Pancreas (tissue), 10 donors: ENCODE measurements at places on chromosomes 2 and 18. TPM values are rescaled to one million over a fixed set of nuclear protein-coding genes. Genes with fewer than 3 reads are reported as not detected.

GRCh38 chr2:75200140-75201096 is 1.1 kb upstream of the TACR1 start:
- H3K4me3 ChIP-seq, result peak overlapping the region; percentile 3
- H3K4me1 ChIP-seq, result peaks cover 18% of the 10 kb centered on the region
- H3K27ac ChIP-seq, result no peak overlapping the region
- DNase-seq, result peak; percentile 73

GRCh38 chr18:48827291-48828193 is 123.2 kb downstream of the SMAD7 start:
- no peaks in the 10 kb centered on the region for H3K4me1 ChIP-seq
- no peak overlapping the region for H3K27ac ChIP-seq
- no peak overlapping the region for H3K4me3 ChIP-seq
- H3K27me3 ChIP-seq, result no peaks in the 10 kb centered on the region
- DNase-seq, result peak; percentile 25

DNA sequence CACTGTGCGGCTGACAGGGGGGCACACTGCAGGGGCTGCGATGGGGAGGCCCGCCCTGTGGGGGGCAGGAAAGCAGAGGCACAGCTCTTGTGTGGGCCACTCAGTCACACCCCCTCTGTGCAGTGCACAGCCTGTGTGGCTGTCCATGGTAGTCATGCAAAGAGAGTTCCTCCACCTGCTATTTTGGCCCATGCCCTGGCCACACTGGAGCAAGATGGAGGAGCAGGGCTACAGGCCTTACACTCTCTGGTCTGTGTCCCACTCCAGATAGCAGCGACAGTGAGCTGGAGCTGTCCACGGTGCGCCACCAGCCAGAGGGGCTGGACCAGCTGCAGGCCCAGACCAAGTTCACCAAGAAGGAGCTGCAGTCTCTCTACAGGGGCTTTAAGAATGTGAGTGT is 28.5 kb upstream of the FAHD2A start:
- no peak overlapping the region for H3K27ac ChIP-seq
- H3K36me3 ChIP-seq, result no peaks in the 10 kb centered on the region
- no peak overlapping the region for H3K4me3 ChIP-seq
- no peaks in the 10 kb centered on the region for H3K4me1 ChIP-seq
- no peak for DNase-seq

The ADGRF3 gene
- total RNA-seq, result 0.53 TPM

DNA sequence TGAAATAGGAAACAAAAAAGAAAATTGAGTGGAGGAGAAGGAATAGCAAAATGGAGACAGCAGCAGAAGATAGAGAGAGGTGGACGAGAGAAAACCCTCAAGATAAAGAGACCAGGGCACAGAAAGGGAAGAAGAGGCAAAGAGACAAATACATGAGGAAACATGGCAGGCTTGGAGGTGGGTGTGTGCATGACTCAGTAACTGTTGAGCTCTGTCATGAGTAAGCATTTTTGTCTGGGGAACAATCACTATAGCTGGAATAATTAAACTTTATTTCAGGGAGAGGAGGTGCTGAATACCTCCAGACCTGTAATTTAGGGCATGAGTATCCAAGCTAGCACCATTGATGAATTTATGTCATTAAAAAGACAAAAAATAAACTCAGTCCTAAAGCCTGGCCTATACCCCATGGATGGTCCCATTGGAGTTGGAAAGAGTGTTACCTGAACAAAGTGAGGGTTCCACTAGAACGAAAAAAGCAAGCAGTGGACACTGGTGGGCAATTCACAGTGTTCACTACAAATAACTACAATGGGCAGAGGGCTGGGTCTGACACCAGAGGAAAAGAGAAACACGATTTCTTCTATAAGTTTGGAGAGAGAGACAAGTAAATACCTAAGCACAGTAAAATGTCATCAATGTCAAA is 145.5 kb downstream of the ADCYAP1 start:
- H3K36me3 ChIP-seq, result no peaks in the 10 kb centered on the region
- no peak overlapping the region for H3K27ac ChIP-seq
- DNase-seq, result no peak
- H3K4me1 ChIP-seq, result no peaks in the 10 kb centered on the region

DNA sequence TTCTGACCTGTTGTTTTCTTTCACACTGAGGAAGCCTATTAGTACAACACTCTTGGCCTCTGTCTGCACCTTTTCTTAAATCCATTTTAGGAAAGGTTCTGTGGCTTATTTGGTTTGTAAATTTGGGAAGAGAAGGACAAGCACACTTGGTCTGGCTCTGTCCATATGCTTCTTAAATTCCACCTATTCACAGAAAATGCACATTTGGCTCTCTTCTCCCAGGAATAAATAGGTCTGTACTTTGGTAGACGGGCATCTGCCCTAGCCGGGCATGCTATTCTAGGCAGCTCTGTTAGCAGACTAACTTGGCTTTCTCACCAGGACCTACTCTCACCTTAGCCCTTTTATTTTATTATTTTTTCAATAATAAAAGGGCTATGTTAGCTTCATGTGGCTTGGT is 1211.8 kb upstream of the SLC39A10 start:
- no peaks in the 10 kb centered on the region for H3K4me1 ChIP-seq
- no peaks in the 10 kb centered on the region for H3K27me3 ChIP-seq

The ACTG2 gene
- 0.31 TPM for total RNA-seq

GRCh38 chr18:31778391-31778950 is 17.8 kb upstream of the SLC25A52 start:
- no peak overlapping the region for H3K4me3 ChIP-seq
- no peaks in the 10 kb centered on the region for H3K4me1 ChIP-seq

The LRRC30 gene
- not detected for total RNA-seq

DNA sequence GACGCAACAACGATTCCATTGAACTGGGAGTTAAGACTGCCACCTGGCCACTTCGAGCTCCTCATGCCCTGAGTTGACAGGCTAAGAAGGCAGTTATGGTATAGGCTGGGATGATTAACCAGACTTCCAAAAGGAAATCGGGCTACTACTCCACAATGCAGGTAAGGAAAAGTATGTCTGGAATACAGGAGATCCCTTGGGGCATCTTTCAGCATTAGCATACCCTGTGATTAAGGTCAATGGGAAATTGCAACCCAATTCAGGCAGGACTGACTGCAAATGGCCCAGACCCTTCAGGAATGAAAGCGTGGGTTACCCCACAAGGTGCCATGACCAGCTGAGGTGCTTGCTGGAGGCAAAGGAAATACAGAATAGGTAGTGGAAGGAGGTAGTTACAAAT is 19.1 kb downstream of the CHRNA1 start:
- no peaks in the 10 kb centered on the region for H3K27me3 ChIP-seq
- no peaks in the 10 kb centered on the region for H3K36me3 ChIP-seq
- H3K27ac ChIP-seq, result no peak overlapping the region
- no peaks in the 10 kb centered on the region for H3K4me1 ChIP-seq
- H3K4me3 ChIP-seq, result no peak overlapping the region
- DNase-seq, result no peak

The SULT1C4 gene
- total RNA-seq, result 5.0 TPM

The GPR45 gene
- not detected for total RNA-seq

DNA sequence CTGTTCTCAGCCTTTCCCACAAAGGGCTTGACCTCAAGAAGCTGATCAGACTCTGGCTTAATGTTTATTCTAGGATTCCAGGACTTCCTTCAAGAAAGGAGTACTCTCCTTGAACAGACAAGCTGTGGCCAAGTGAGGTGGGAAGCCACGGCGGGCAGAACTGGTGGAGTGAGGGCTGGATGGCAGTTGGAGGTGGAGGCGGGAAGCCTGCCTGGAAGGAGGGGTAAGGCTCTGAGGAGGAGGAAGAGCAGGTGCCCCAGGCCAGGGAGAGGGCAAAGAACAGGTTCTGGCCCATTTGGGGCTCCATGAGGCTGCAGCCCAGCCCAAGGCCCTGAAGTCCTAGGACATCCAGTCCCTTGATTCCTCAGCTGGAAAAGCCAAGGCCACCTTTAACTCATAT is 143.9 kb downstream of the CYP26B1 start:
- H3K36me3 ChIP-seq, result no peaks in the 10 kb centered on the region
- H3K27ac ChIP-seq, result no peak overlapping the region
- H3K27me3 ChIP-seq, result no peaks in the 10 kb centered on the region
- no peak for DNase-seq
- no peak overlapping the region for H3K4me3 ChIP-seq

The EN1 gene
- not detected for total RNA-seq

The ATP6V1C2 gene
- total RNA-seq, result 0.09 TPM

DNA sequence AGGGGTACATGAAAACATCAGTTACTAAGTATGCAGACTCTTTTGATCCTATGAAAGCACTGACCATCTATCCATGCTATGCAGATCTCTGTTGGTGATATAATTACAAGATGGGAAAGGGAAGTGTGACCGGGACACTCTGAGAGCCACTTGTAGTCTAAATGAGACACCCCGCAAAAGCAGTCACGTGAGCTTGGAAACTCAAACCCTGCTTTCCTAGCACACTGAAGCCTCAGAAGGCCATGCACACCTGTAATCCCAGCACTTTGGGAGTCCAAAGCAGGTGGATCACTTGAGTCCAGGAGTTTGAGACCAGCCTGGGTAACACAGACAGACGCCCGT is 137.5 kb downstream of the INO80D start:
- H3K4me3 ChIP-seq, result no peak overlapping the region
- H3K27me3 ChIP-seq, result no peaks in the 10 kb centered on the region
- no peak overlapping the region for H3K27ac ChIP-seq
- no peaks in the 10 kb centered on the region for H3K4me1 ChIP-seq
- no peaks in the 10 kb centered on the region for H3K36me3 ChIP-seq

GRCh38 chr2:181516992-181517391 is 59.8 kb downstream of the ITGA4 start:
- no peaks in the 10 kb centered on the region for H3K4me1 ChIP-seq
- H3K27me3 ChIP-seq, result no peaks in the 10 kb centered on the region
- DNase-seq, result no peak
- no peak overlapping the region for H3K27ac ChIP-seq
- no peaks in the 10 kb centered on the region for H3K36me3 ChIP-seq

DNA sequence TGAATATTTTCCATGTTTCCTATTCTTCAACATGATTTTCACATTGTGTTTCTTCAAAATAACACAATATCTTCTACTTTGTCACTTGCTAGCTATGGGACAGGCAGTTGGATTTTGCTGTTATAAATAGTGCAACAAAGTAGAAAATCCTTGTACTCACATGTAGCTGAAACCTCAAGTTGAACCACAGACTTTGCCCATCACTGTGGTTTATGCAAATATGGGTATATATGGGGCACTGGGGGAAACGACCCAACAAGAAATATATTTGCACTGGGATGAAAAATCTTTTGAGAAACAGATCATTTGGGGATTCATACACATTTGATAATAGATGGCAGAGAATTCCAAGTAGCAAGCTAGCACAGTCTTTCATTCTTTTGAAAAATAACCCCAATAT is 486.3 kb upstream of the MAP2 start:
- H3K4me1 ChIP-seq, result no peaks in the 10 kb centered on the region
- no peak overlapping the region for H3K4me3 ChIP-seq
- no peaks in the 10 kb centered on the region for H3K27me3 ChIP-seq
- DNase-seq, result no peak
- H3K36me3 ChIP-seq, result no peaks in the 10 kb centered on the region

GRCh38 chr2:180662521-180662920 is 317.9 kb upstream of the UBE2E3 start:
- no peaks in the 10 kb centered on the region for H3K27me3 ChIP-seq
- DNase-seq, result no peak
- no peak overlapping the region for H3K4me3 ChIP-seq
- H3K36me3 ChIP-seq, result no peaks in the 10 kb centered on the region
- H3K27ac ChIP-seq, result no peak overlapping the region

GRCh38 chr2:18154812-18155211 is 276.3 kb downstream of the KCNS3 start:
- no peak overlapping the region for H3K4me3 ChIP-seq
- H3K36me3 ChIP-seq, result no peaks in the 10 kb centered on the region
- DNase-seq, result no peak

DNA sequence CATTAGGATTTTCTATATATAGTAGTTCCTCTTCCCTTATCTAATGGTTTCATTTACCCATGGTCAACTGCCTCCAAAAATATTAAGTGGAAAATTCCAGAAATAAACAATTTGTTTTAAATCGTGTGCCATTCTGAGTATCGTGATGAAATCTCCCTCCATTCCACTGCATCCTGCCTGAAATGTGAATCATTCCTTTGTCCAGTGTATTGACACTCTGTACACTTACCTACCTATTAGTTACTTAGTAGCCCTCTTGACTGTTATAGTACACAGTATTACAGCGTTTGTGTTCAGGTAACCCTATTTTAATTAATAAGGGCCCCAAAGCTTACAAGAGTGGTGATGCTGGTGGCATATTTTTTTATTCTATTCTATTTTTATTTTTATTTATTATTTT is 26.2 kb downstream of the TAF4B start:
- H3K36me3 ChIP-seq, result no peaks in the 10 kb centered on the region
- no peak overlapping the region for H3K27ac ChIP-seq
- H3K4me1 ChIP-seq, result no peaks in the 10 kb centered on the region
- DNase-seq, result no peak

- no peaks in the 10 kb centered on the region for H3K36me3 ChIP-seq
- H3K27ac ChIP-seq, result no peak overlapping the region
- H3K4me3 ChIP-seq, result no peak overlapping the region
- H3K27me3 ChIP-seq, result no peaks in the 10 kb centered on the region
Observed at GRCh38 chr18:59725142-59725541, 27.9 kb upstream of the CCBE1 start.

The RTTN gene
- 3.5 TPM for total RNA-seq

DNA sequence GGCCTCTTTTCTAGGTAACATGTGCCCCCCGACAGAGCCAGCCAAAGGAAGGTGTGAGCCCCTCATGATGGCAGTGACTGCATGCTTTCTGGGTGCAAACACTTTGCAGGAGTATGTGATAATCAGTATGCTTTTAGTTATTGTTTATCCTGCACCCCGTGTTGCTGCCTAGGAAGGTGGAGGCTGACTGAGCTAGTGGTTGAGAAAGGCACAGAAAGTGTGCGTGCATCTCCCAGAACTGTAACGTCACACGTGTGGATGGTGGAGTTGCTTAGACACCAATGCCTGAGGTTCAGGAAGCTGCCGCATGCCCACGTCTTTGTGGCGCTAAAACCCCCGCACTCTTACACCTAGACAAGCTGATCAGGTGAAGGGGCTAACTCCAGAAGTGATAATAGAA is 580 bp downstream of the MC2R start:
- DNase-seq, result no peak
- no peak overlapping the region for H3K27ac ChIP-seq
- H3K36me3 ChIP-seq, result no peaks in the 10 kb centered on the region
- H3K4me3 ChIP-seq, result no peak overlapping the region

- no peak overlapping the region for H3K27ac ChIP-seq
- no peaks in the 10 kb centered on the region for H3K27me3 ChIP-seq
- H3K4me1 ChIP-seq, result no peaks in the 10 kb centered on the region
- H3K36me3 ChIP-seq, result no peaks in the 10 kb centered on the region
- no peak overlapping the region for H3K4me3 ChIP-seq
Observed at GRCh38 chr2:56299171-56299691, 115.4 kb downstream of the CCDC85A start.
